ENCODE measurements at places on chromosomes 3 and 15. TPM values are rescaled to one million over a fixed set of nuclear protein-coding genes. Genes with fewer than 3 reads are reported as not detected.

DNA sequence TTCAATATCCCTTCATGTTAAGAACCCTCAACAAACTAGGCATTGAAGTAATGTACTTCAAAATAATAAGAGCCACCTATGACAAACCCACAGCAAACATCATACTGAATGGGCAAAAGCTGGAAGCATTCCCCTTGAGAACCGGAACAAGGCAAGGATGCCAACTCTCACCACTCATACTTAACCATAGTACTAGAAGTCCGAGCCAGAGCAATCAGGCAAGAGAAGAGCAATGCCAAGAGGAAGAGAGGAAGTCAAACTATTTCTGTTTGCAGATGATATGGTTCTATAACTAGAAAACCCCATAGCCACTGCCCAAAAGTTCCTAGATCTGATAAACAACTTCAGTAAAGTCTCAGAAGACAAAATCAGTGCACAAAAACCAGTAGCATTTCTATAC lies 161.9 kb downstream of the UBE2E2 start:
- DNase-seq, result no peak

DNA sequence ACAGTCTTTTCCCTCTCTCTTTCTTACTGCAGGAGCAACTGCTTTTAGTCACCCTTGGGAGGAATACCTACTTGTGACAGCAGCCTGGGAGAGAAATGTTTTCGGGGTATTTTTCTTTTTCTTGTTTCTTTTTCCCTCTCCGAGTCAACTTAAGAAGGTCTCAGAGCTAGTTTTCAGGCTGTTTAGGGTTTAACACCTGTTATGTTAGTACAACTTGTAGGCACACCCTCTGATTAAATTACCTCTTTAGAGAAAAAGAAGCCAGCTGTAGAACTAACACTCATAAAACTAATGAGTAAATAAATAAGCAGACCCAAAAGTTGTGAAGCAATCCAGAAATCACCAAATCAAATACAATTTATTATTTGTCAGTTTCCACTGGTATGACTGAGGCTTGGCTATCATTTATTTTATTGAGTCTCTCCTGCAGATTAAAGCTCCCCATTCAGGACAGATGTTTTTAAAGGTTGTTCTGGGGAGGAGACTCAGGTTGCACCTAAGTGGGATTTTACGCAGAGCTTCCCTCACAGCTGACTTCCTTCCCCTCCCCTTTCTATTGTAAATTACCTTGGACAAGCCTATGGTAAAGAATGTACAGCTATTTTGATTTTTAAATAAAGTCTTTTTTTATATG lies 112.5 kb downstream of the FOXB1 start:
- no peak for DNase-seq

DNA sequence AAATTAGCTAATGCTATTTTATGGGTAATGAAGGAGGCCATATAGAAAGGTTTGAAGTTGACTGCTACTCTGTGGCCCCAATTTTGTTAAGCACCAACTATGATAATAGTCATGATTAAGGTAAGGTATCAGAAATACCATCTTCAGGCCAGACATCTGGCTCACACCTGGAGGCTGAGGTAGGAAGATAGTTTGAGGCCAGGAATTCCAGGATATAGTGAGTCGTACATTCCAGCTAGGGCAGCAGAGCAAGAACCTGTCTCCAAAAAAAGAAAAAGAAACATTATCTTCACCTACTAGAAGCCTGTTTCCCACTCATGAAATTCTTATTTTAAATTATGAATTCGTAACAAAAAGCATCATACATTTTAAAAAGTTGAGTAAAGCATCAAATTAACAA lies 64.4 kb downstream of the LRRC28 start:
- no peak for DNase-seq

DNA sequence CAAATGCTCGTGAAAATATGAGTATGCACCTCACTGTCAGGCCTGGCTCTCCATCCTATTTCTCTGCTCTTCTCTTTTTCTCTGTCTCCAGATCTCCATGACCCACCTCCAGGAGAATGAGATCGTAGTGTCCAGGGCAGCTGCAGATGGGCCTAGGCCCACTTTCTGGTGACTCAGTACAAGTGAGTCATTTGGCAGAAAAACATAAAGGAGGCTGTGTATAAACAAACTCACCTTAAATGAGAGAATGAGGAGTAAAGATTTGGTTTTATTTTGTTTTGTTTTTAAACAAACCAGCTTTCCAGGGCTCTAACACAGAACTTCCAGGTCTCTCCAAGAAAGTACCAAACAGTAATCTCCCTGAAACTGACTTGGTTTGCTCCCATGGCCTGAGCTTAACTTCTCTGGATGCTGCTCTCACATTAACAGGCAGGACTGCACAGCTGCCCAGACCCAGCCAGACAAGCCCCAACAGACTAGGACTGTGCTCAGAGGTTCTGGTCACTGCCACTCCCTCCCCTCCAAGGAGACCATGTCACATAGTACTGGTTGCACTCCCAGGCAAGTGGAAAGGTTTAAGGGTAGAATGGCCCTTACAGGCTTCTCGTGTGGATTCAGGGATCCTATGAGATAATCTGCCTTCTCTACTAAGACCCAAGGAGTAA lies 1.5 kb upstream of the HEG1 start:
- DNase-seq, result no peak

SI gene
- not detected for total RNA-seq

TUSC7 gene
- not detected for total RNA-seq

TRIM71 gene
- 0.74 TPM for total RNA-seq

HHLA2 gene
- total RNA-seq, result not detected

All from urinary bladder (tissue), 4 donors.